ENCODE measurements at places on chromosomes 1 and 21.

DNA sequence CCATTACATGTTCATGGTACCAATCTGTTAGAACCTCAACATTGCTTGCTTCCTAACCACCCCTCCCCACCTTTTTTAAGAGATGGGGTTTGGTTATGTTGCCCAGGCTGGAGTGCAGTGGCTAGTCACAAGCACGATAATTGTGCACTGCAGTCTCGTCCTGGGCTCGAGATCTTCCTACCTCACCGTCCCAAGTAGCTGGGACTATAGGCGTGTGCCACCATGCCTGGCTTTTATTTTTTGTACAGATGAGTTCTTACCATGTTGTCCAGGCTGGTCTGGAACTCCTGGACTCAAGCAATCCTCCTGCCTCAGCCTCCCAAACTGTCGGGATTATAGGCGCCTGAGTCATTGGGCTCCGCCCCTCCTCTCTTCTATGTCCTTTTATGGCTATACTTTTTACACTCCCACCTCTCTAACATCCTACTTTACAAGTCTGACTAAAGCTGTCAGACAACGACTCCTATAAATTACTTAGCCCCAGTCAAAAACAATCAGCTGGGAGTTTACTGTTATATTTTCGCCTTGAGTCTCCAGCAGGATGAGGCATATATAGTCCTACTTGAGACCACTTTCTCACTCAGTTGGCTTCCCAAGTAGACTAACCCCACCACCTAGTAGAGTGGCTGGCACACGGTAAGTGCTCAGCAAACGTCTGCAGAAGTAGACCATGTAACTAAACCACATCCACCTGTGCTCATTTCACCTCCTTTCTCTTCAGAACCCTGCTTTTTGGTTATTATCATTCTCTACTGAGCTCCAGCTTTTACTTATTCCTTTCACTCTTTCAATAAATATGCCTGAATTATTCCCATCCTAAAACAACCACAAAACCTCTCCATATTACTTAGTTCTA is 13.8 kb downstream of the ENSA start:
- no peak for DNase-seq

GRCh38 chr1:211487082-211487481 is 4.9 kb downstream of the RD3 start:
- DNase-seq: no peak

DNA sequence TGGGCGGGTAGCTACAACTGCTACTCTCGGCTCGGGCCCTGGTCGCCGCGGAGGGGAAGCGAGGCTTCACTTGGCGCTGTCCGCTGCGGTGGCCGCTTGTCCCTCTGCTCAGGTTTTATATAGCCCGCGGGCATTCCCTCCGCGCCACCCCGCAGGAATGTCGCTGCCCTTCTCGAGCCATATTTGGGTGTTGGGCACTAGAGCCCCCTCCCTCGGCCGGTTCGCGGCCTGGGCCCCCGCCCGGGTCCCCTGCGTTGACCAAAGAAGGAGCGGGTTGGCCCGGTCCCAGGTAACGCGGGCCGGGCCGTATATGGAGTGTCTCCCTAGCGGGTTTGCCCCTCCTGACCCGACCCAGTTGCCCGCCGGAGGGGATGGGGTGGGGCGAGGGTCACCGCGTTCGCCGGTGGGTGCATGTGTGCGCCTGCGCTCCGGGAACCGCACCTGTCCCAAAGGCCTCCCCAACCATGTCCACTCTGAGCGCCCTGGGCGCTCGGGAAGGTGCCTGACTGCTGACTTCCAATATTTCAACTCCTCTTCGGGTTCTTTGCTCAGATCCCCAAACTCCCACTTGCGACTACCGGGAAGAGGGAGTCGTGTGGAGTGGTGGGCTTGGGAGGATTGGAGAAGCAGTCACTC is at the start of gene ACTA1:
ACTA1 (minus strand) TSS at position 90 of the 636 bp plus-strand sequence. CDS start 979 bp downstream, outside the sequence.
- no peak for DNase-seq

GRCh38 chr1:2544093-2544874 is 11.9 kb upstream of the TNFRSF14 start:
- no peak for DNase-seq

- no peak for DNase-seq
Measured at GRCh38 chr1:182087719-182088350, 26.3 kb upstream of the ZNF648 start.

DNA sequence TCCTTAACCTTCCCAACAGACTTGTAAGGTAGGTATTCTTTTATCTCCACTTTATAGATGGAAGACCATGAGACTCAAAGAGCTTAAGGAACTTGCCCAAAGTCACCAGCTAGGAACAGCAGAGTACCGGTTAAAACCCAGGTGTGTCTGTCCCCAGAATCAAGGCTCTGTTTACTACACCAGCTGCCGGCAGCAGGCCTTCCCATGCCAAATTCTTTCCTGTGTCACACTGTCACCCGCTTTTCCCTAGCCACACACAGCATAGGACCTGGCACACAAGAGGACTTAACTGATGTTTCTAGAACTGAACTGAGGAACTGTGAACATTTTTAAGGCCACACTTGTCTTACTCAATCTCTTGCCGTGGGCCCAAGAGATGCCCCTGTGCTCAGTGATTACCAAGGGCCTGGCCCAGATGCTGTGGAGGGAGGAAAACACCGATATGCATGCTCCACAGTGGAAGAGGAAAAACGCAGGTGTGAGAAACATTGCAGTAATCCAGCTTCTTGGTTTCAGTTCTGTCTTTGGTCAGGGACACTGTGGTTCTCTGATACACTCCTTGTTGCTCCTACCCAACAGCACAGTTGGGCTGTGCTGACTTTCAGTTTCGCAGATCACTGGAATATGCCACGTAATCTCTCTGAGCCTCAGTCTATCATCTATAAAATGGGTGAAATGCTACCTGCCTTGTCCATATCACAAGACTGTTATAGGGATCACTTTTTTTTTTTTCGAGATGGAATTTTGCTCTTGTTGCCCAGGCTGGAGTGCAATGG is 13.9 kb upstream of the LY9 start:
- DNase-seq: no peak

- no peak for DNase-seq
Measured at GRCh38 chr1:34688006-34688741, 66.7 kb upstream of the GJB5 start.

DNA sequence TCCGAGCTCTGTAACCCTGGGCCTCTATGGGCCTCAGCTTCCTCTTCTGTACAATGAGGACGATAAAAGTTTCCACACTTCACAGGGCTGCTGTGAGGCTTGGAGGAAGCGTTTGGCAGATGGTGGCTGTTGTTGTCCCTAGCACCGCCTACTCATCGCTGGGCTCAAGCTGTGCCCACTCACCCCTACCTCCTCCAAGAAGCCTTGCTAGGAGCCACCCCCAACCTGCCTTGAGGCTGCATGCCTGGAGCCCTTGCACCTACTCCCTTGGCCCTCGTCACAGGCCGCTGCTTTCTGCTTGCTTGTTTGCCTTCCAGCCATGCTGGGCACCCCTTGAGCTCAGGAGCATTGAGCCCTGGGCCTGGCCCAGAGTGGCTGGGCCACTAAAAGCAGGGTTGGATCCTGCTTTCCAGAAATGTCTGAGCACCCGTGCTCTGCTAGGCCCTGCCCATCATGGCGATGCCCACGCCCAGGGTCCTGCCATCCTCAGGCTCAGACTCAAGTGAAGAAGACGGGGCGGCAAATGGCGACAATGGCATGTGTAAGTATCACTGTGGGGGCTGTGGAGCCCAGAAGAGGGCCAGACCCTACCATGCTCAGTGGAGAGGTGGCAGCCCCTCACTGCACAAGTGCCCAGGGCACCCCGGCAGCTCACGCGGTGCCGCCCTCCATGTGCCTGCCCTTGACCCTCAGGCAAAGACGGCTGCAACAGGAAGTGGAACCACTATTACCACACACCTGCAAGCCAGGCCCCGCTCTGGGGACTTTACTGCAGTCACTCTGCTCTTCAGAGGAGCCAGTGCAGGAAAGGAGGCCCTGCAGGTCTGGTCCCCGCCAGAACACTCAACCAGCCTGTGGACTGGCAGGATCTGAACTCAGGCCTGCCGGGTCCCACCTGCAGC is 9.5 kb downstream of the SH3BGRL3 start:
- no peak for DNase-seq

- no peak for DNase-seq
Measured at GRCh38 chr1:160179336-160179735, 11.0 kb upstream of the CASQ1 start.

DNA sequence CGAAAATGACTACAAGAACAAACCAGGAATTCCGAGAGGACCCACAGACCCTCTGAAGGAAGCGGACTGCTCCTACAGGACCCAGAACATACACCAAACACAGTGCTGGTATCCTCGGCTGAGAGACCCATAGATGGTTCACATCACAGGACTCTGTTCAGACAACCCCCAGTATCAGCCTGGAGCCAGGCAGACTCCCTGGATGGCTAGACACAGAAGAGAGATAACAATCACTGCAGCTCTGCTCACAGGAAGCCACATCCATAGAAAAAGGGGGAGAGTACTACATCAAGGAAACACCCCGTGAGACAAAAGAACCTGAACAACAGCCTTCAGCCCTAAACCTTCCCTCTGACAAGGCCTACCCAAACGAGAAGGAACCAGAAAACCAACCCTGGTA is 434.0 kb upstream of the NR5A2 start:
- no peak for DNase-seq

GRCh38 chr1:230328342-230329015 is 97.7 kb downstream of the PGBD5 start:
- no peak for DNase-seq

- no peak for DNase-seq
Measured at GRCh38 chr1:161304927-161305866, 4.6 kb downstream of the MPZ start.

GRCh38 chr1:119987112-119987511 is 82.3 kb downstream of the NOTCH2 start:
- DNase-seq: no peak

GRCh38 chr1:212514782-212515181 is 82.1 kb downstream of the NENF start:
- peak; percentile 38 for DNase-seq

- DNase-seq: no peak
Measured at GRCh38 chr1:56424744-56425493, 154.4 kb downstream of the PLPP3 start.

DNA sequence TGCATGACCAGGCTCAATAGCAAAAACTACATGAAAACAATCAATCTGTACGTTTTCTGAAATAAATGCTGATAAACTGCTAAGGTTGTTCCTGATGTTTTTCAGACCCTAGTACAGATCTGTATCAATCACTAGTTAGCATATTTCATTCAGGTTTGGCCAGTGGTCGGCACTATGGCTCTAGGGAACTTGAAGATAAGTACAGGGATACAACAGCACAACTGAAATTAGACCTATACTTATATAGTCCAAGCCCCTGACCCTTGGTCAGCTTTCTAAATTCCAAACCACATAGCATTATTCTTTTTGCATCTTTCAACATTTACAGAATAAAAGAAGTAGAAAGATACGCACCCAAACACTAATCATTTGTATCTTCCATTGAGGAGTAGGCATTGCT is 142.7 kb downstream of the PLPPR4 start:
- no peak for DNase-seq

DNA sequence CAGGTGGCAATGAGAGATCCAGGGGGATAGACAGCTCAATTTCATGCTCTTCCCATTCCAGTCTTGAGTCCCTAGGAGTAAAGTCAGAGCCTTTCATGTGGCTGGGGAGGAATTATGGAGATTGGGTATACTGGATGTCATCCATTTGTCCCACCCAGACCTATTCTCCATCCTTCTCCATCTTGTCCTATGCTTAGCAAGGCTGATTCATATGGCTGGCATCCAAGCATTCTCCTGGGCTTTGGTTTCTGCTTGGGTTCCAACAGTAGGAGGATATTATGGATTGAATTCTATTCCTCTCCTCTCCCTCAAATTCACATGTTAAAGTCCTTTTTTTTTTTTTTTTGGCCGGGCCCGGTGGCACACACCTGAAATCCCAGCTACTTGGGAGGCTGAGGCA is 3.8 kb upstream of the CDC20 start:
- no peak for DNase-seq

DNA sequence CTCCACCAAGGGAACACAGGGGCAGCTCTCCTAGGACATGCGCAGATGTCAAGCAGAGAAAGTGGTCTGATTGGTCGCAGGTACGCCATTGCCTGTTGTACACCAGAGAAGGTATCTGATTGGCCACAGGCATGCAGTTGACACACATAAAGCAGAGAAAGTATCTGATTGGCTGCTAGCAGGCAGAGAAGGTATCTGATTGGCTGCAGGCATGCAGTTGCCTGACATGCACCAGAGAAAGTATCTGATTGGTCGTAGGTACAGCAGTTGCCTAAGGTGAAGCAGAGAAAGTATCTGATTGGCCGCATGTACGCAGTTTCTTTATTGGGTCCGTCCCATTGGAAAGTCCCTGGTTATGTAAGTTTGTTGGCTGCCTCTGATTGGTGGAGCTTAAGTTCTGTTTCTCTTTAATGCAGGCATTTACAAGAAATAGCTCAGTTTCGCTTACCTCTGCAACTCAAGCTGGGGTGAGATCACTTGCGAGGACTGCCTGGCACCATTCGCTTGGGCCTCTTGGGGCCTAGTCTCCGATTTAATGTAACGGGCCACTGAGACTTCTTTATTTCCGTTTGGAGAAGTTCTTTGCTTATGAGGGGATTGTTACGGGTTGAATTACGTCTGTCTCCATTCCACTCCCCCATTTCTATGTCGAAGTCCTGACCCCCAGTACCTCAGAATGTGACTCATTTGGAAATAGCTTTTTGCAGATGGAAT is 74.2 kb downstream of the SIK1 start:
- no peak for DNase-seq

Data from left renal pelvis (tissue), 4 donors.